Stimulated activated CD8-positive, alpha-beta memory T cell treated with anti-CD3 and anti-CD28 coated beads, Interleukin-4, amount 100 ng/mL, for 1 hour (primary cell): ENCODE measurements at places on chromosomes 2 and 18.

- DNase-seq, result no peak
Measured at GRCh38 chr18:76255070-76255683, 239.9 kb downstream of the ZNF516 start.

DNA sequence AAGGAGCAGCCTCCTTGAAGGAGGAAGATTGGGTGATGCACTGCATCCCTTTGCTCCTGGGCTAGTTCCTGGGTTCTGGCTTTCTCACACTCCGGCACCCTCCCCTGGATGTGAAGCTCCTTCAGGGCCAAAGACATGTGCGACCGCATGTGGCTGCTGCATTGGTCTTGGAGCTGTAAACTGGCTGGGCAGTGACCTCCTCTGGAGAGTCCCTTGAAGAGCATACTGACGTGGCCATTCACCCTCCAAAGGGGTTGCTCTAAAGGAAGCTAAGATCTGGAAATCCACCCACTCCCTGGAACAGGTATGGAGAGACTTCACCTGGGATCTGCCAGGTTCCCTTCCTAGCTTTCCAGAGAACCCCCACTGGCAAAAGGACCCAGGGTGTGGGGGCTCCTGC, 62.1 kb downstream of the TMEM17 start:
- DNase-seq, result no peak

- DNase-seq, result no peak
Measured at GRCh38 chr2:127552846-127553245, 17.4 kb downstream of the MYO7B start.

GRCh38 chr2:99597616-99598015, 107.8 kb upstream of the REV1 start:
- DNase-seq, result no peak
